Upper lobe of left lung (tissue), 6 donors: ENCODE measurements at places on chromosomes 4 and X. TPM values are rescaled to one million over a fixed set of nuclear protein-coding genes. Genes with fewer than 3 reads are reported as not detected.

Gene SLC38A5
- 17.8 TPM for total RNA-seq

Gene PDGFRA
- total RNA-seq, result 136 TPM

- peak; percentile 84 for DNase-seq
Observed at GRCh38 chrX:20267931-20268701, 1.4 kb upstream of the RPS6KA3 start.

- DNase-seq, result no peak
Observed at GRCh38 chrX:145729635-145730034, 88.0 kb upstream of the SLITRK2 start.

DNA sequence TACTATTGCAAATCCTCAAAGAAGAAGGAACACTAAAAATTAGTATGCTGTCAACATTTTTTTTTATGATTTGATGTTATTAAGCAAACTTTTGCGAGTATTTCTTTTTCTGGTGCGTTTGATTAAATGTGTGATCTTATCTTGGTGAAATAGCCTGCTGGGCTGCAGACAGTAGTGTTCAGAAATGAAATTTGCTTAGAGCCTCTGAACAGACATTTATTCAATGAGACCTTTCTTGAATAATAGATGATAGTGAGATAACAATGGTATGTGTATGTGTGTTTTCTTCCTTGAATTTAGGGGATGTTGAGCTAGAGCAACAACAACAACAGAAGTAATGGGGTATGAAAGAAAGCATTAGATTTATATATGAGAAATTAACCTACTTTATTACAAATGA is 12.7 kb downstream of the ADGRL3 start:
- DNase-seq, result no peak
